ENCODE measurements at places on chromosomes 1 and 21. TPM values are rescaled to one million over a fixed set of nuclear protein-coding genes. Genes with fewer than 3 reads are reported as not detected.

BGLAP gene
- 3.1 TPM for total RNA-seq

XCL1 gene
- total RNA-seq = not detected

TXNIP gene
- 96.7 TPM for total RNA-seq

GBP2 gene
- 7.3 TPM for total RNA-seq

TRIM58 gene
- 0.17 TPM for total RNA-seq

PTPN7 gene
- not detected for total RNA-seq

BTBD19 gene
- total RNA-seq = 10.3 TPM

IL12RB2 gene
- total RNA-seq = 0.69 TPM

LEMD1 gene
- total RNA-seq = 5.5 TPM

OR2T5 gene
- total RNA-seq = not detected

PRR9 gene
- not detected for total RNA-seq

CYP2J2 gene
- 1.5 TPM for total RNA-seq

FNDC5 gene
- total RNA-seq = 49.9 TPM

ZNF691 gene
- total RNA-seq = 11.2 TPM

AMY2A gene
- total RNA-seq = not detected

SLC30A2 gene
- 24.4 TPM for total RNA-seq
